NCI-H1092 (cell line): ENCODE measurements at places on chromosomes 1 and 21.

DNA sequence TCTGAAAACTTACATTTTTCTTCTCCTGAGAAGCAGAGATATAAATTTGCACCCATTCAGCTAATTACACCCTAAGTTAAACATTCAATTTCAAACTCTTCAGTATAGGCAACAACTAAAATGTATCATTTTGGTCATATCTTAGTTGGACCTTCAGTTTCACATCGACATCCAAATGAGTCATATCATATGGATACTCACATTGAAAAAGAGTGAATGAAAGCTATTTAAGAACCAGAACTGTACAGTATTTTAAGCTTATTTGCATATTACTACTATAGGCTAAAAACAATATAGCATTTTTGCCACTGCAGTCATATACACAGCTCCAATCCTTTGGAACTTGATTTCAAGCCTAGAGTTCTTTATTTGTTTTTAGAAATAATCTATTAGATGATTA is 33.6 kb downstream of the USP25 start:
- no peak for DNase-seq

GRCh38 chr21:41932191-41932575 is 21.6 kb downstream of the C2CD2 start:
- DNase-seq, result no peak

DNA sequence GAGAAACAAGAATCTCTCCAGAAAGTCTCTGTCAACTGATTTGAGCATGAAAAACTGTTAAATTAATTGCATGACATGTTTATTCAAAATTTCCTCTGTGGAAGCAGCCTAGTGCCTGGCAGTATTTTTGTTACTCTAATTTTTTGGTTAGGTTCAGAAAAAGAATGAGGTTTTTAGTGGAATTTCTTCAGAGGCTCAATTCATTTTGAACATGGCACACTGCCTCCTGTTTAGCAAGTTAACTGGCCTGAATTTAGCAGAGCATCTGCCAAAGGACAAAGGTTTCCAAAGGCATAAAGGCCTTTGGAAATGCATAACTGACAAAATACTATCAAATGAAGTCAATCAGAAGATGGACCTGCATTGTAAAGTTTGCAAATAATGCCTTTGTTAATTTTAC is 1326.5 kb downstream of the PLA2G4A start:
- DNase-seq, result no peak

GRCh38 chr1:23848673-23849616 is 19.1 kb downstream of the FUCA1 start:
- no peak for DNase-seq

DNA sequence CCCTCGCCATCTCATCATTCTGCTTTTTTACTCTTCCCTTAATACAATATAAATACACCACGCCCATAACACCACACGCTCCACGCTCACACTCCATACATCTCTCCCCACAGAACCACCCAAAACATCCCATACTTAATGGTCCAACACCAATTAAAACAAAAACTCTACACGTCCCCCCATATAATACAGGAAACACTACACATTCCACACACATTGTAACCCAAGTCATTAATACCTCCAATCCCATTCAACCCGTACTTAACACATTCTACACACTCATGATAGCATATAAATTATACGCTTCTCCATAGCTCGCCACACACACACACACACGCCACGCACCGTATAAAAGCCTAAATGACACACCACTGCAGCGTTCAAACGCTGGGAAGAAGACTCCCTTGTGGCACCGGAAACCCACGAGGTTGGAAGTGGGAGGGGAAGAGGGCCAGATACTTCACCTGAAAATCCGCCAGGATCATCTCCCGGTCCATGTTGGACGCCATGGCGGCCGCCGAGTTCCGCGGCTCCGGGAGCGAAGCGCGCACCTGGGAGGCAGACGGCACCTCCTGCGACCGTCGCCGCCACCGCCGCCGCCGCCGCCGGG is 659 bp downstream of the FAF1 start:
- DNase-seq, result no peak

DNA sequence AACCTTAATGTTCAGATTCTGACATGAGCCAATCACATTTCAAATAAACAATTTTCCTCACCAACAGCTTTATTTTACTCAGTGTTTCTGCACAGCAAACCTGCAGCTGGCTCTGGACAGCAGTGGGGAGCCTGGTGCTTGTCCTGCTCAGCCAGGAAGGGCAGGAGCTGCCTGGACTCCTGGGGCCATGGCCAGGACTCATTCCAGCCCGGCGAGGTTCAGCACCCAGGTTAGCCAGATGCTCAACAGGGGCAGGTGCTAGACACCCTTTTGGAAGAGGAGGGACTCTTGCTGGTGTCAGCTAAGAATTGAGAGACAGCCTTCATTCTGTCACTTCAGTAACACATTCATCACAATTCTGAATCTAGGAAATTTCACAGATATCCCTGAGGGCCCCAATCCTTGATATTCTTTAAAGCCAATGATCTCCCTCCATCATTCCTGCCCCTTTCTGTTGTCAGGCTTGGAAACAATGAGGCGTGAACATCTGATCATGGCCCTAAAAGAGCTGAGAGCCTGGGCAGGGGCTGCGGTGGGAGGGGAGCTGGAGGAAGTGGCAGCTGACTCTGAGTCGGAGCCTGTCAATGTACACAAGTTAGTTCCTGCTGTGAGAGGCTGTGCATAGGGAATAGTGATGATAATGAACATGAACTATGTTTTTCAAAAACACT is 251.3 kb downstream of the SDCCAG8 start:
- DNase-seq, result no peak

DNA sequence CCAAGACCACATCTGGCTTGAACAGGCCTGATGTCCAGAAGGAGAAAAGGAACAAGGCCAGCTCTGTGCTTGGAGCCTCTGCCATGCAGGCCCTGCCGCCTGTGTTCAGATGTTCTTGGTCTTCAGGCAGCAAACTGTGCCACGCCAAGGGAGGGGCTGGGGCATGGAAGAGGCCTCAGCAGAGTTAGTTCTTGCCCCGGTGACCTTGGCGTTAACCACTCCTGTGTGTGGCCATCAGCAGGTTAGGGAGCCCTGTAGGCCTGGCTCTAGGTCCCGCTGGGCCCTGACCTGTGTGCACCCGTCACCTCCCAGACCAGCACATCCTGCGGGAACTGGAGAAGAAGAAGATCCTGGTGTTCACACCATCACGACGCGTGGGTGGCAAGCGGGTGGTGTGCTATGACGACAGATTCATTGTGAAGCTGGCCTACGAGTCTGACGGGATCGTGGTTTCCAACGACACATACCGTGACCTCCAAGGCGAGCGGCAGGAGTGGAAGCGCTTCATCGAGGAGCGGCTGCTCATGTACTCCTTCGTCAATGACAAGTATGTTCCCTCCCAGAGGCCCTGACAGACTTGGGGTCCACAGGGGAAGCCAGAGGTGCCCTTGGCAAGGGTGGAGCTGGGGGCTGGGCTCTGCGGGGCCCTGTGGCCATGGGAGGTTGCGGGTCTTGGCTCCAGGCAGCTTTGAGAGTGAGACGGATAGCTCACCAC is 7.1 kb downstream of the ZC3H12A start:
- no peak for DNase-seq

DNA sequence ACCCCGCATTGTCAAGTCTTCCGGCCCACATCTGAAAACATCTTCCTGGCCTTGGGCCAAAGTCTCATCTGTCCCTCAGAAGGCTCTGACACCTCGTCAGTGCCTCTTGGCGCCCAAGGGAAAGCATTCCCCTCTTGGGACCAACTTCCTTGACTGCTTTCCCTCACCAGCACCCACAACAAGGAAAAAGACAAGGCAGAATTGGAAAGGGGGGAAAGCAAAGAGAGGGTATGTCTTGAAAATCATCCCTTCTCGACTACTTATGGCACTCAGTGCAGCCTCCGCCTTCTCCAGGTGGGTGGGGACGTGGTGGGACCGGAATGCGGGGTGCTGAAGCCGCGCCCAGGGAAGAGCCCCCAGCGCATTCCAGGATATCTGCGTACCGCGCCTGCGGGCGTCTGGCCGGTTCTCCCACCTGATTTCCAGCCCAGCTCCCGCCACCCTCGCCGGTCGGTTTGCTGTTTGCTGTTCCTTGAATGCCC is 554 bp upstream of the SLC39A1 start:
- no peak for DNase-seq

GRCh38 chr1:204350857-204351573 is 8.7 kb downstream of the PLEKHA6 start:
- DNase-seq, result peak; percentile 87

DNA sequence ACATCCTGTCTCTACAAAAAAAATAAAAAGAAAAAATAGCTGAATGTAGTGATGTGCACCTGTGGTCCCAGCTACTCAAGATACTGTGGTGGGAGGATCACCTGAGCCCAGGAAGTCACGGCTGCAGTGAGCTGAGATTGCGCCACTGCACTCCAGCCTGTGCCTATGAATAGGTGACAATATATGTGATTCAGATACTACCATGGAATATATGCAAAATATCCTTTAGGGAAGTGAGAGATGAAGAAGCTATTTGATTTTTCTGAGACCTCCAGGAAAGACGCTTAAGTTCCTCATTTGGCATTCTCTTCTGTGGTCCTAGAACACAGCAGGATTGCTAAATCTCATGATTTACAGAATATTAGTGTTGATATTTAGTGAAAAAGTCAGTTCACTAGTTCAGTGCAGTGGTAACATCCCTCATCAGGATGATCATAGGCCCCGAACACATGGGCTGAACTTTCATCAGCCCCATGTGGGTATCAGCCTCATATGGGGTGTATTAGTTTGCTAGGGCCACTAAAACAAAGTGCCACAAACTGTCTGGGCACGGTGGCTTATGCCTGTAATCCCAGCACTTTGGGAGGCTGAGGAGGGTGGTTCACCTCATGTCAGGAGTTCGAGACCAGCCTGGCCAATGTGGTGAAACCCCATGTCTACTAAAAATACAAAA is 6.0 kb upstream of the VASH2 start:
- DNase-seq, result no peak
